ENCODE measurements at places on chromosomes 6 and 20.

GRCh38 chr20:32411955-32412706, 54.0 kb downstream of the ASXL1 start:
- no peak for DNase-seq

- no peak for DNase-seq
These were observed 55.0 kb downstream of the TBC1D7 start for GRCh38 chr6:13273202-13273930.

- DNase-seq = no peak
These were observed 49.2 kb upstream of the CST5 start for GRCh38 chr20:23928788-23929187.

GRCh38 chr6:99822741-99823512, 171.1 kb downstream of the MCHR2 start:
- no peak for DNase-seq

DNA sequence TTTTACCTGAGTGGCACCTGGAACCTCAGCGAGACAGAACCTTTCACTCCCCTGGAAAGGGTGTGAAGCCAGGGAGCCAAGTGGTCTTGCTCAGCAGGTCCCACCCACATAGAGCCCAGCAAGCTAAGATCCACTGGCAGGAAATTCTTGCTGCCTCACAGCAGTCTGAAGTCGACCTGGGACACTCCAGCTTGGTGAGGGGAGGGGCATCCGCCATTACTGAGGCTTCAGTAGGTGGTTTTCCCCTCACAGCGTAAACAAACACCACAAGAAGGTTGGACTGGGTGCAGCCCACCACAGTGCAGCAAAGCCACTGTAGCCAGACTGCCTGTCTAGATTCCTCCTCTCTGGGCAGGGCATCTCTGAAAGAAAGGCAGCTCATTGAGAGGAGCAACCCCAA, 134.7 kb upstream of the RSPO3 start:
- no peak for DNase-seq

- no peak for DNase-seq
These were observed 135.3 kb downstream of the LINC00237 start for GRCh38 chr20:20970841-20971240.

DNA sequence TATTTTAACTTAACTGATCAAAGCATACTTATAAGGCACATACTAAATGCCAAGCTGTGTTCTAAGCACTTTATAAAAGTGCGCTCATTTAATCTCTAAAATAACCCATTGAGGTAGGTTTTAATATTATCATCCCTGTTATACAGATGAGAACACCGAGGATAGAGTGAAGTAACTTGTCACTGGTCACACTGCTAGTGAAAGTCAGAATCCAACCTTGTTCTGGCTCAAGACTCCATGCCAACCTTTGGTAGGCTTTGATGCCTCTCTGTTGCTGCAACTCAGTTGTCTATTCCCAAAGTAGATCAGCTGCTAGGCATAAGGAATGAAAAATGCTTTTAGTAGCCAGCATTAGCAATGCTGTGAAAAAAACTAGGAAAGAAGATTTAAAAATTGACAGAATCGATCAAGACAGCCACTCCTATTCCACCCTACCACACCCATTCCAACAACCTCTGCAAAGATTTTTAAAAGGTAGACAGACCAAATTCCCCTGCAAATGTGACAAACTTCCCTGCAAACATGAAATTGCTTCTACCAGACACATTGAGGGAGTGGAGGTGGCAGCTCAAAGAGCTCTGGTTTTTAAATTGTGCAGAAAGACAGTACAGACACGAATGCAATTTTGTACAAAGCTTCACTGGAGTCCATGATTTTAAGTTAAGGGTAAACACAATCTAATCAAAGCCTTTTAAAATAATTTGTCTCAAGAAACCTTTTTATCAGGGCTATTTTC, 39.8 kb upstream of the CAP2 start:
- no peak for DNase-seq

DNA sequence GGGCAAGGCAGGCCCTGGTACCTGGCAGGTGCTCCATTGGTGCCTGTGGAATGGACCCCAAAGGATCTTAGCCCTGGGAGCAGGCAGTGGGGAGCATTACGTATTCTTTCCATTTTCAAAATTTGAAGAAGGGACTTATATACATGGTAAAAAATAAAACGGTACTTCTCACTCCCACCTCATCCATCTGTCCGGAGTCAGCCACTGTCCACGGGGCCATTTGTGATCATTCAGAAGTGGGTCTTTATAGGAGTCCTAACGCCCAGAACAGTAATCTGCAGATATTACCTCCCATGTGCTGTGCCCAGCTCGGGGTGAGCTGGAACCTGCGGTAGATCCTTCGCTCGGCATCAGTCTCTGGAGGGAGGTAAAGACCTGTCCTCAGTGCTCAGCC, 110.4 kb downstream of the SYCP2 start:
- DNase-seq = no peak

GRCh38 chr6:113763876-113764275, 93.3 kb upstream of the MARCKS start:
- no peak for DNase-seq

DNA sequence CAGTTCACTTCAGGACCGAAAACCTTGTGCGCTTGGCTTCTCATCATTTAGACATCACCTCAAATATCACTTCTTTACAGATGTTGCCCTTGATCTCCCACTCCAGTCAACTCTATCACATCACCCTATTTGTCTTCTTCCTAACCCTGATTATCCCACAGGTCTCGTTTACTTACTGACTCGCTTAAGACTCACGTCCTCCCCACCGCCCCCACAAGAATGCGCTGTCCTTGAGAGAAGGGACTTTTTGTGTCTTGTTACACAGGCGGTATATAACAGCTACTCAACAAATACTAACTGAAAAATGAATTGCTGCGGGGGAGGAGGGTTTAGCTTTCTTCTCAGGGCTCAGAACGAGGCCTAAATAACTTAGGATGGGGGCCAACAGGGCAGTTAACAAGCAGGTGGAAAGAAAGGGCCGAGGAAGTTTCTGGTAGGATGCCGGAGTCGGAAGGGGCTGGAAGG, 527 bp downstream of the TOMM34 start:
- peak; percentile 57 for DNase-seq
